ENCODE measurements at places on chromosomes 3 and 15.

DNA sequence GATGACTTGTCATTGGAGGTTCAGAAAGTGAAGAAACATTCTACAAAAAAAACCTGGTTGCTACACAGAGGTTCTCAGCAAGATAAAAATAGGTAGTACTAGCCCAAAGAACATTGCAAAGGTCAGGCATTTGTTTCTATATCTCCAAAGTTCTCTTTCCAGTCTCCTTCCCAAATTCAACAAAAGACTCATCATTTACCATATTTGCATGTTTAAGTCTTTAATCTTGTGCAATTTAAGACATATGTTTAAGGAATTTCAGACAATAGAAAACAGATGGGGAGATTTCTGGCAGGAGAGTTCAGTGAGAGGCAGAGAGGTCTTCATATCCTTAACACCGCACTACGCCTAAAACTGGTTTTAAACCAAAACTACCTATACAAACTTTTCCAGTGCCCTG is 173.8 kb upstream of the THBS1 start:
- no peak for DNase-seq

DNA sequence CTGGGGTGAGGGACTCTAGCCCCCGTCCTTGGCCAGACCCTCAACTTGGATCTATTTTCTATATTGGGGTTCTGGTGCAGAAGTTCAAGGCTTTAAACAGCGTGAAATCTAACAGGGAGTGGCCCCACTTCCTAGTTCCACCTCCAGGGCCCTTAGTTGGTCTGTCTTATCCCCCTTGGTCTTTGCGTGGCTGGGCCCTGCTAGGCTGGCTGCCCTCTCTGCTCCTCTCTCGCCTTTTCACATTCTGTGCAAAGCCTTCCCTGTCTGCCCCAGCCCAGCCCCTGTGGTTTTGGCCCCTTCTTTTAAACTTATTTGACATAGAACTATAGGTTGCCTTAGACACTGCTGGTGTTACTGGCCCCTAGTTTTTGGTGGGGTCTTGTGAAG is 5.6 kb downstream of the PPCDC start:
- no peak for DNase-seq

GRCh38 chr3:179179256-179179655 is 31.1 kb downstream of the PIK3CA start:
- no peak for DNase-seq

- no peak for DNase-seq
These were observed 96.7 kb upstream of the PTPRG start for GRCh38 chr3:61464518-61465140.

DNA sequence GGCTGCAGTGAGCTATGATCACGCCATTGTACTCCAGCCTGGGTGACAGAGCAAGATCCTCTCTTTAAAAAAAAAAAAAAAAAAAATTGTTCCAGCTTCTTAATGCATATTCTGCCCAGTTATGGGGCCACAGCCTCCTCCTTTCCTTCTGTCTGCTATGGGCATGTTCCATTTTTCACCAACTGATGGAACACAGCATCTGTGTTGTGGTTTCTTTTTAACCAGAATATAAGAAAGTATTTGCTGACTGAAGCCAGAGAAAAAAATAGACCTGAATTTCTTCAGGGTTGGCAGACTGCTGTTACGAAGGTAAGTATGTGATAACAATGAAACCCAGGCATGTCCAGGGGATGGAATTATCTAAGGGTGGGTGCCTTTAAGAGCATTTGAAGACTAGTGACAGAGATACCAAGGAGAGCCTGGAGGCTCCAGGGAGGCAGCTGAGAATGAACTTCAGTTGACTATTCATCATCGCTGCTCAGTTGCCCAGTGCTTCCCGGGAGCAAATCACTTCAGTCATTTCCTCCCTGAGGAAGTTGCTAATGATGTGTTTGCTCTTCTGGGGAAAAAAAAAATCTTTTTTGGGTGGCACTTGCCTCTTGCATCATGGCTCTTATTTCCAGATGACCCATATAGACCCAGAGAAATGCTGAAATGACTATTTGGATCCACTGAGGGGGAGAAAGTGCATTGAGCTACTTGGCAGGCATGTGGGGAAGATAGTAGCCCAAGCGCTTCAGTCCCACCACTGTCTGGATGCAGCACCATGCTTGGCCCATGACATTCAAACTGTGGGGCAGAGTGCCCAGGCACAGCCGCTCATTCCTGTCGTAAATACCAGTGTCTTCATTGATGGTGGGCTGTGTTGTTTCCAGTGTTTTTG is 14.5 kb downstream of the NCBP2 start:
- no peak for DNase-seq

DNA sequence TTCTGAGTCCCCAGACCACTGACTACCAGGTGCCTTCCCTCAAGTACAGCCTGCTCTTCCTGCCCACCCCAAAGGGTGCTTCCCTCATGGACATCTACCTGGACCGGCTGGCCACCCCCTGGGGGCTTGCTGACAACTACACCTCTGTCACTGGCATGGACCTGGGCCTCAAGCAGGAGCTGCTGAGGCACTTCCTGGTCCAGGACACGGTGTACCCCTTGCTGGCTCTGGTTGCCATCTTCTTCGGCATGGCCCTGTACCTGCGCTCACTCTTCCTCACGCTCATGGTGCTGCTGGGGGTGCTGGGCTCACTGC is 9.3 kb downstream of the DISP2 start:
- no peak for DNase-seq

DNA sequence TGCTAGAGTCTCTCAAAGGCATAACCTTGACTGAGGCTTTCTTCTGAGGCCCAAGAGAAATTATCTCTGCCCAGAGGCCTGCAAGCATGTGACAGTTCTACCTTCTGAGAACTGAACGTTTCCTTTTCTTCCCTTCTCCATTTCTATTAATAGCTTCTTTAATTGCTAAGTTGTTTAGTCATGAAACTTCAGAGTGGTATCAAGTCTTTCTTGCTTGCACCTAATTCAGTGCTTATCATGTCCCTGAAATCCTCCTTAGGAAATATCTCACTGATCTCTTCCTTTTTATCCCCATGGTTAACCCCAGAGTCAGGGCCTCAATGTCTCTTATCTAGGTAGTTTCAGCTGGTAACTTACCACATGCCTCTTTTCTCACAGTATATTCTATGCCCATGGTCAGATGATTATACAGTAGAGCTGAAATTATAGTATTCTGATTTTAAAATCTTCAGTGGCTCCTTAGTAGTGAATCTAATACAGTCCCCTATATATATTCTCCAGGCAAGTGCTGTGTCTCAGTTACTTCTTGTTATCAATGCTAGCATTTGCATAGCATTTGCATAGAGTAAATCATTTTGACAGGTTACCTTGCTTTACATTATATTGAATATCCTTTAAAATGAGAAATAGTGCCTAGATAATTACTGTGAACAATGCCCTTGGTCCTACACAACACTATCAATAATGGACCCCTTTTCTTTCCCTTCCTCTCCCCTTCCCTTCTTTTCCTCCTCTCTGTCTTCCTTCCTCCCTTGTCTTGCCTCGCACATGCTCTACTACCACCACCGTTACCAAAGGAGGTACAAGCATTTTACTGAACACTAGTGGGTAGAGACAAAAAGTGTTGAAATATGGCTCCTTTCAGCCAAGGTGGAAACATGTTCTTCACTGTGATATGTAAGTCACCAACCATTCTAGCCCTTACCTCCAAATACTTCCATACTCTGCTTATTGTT is 33.0 kb downstream of the KBTBD8 start:
- no peak for DNase-seq

DNA sequence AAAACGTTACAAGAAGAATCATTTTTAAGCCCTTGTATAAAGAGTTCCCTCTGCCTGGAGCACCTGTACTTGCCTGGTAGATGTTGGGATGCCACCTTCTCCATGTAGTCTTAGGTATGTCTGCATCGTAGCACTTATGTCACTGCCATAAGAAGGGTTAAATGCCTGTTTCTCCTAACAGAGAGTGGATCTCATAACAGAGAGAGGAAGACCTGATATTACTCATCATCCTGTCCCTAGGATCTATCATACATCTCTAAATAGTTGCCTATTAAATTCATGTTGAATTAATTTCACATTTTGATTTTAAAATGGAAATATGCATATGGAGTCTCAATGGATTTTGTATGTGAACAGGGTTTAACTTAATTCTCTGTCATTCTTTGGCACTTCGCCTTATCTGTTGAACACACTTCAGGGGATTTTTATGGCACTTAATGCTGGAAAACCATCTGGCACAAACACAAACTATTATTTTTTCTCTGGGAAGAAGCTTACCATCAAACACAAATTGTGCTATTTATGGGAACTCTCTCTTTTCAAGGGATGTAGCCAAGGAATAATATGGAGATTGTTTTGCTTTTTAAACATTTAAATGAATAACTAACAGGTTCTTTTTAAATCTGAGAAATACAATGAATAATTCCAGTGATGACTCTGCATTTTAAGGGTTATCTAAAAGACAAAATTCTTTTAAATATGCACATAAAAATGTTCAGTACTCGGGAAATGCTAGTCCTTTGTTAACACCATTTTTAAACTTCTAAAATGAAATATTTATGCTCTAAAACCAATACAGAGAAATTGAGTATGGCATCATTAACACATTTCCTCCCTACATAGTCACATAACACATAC is 230.7 kb downstream of the ZNF385D start:
- no peak for DNase-seq

GRCh38 chr3:41244620-41245336 is 45.5 kb downstream of the CTNNB1 start:
- no peak for DNase-seq

DNA sequence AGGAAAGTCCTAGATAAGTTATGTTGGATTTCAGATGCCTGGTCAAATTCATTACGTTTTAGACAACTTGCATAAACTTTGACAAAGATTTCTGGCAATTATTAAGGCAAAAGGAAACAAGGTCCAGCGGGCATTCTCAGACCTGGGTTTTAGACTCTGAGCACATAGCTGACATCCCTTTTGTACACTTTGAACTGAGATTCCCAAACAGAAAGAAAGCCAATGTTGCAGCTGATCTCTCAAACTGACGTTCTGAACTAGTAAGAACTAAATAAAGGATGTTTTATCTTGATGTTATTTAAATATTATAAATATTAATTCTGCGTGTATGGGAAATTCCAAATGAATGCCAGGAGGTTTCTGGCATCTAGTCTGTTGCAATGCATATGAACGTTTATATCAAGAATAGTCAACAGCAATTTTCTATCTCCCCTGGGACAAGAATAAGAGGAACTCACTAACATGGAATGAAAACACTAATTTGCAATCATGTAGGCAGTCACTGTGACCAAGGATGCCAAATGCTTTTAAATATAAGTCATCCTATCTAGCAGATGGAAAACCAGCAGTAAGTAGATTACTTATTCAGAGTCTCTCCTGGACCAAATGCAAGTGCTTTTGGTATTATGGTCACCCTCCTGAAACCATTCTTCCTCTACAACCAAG is 202.1 kb downstream of the GREM1 start:
- DNase-seq, result no peak

DNA sequence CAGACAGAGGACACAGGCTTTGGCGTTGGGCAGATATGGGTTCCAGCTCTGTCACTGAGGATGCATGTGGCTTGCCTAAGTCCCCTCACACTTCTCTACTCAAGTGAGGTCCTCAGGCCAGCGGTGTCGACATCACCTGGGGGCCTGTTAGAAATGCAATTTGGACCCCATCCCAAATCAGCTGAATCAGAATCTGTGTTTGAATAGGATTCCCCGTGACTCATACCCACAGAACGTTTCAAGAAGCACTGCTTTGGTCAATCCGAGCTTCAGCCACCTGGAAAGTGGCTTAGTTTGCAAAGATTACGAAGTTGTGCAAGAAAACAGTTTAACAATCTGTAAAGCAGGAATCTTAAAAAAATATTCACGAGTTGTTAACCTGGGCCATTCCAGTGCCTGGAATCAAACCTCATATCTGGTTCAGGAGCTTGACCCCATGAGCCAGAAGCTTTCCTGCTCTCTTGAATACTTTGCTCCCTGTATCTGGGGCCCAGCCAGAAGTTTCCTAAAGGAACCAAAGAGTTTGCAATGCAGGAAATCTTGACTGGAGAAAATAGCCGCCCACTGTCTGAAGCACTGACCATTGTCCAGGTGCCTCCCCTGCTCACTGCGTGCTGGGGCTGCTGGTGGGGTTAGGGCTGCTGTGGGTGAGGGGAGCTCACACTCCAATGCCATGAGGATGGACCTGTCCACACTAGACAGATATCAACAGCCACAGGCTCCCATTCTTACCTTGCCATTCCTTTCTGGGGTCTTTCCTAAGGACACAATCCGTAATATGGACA is 208.5 kb upstream of the LINGO1 start:
- DNase-seq, result no peak

DNA sequence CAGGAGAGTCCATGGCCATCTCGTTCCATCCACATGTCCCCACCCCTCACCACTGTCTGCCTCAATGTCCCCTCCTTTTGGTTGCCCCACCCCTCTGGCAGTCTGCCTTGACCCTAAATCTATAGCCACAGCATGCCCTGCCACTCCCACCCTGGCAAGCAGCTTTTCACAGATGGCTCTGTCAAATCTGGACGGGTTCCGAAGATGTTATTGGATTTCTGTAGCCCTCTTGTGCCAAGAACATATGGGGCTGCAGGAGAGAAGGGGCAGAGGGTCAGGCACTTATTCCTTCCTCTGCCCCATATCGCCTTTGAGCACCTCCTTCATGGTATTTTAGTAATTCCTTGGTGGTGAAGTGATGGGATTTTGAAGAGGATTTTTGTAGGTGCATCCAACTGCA is 57.1 kb downstream of the EPHB1 start:
- DNase-seq, result no peak

DNA sequence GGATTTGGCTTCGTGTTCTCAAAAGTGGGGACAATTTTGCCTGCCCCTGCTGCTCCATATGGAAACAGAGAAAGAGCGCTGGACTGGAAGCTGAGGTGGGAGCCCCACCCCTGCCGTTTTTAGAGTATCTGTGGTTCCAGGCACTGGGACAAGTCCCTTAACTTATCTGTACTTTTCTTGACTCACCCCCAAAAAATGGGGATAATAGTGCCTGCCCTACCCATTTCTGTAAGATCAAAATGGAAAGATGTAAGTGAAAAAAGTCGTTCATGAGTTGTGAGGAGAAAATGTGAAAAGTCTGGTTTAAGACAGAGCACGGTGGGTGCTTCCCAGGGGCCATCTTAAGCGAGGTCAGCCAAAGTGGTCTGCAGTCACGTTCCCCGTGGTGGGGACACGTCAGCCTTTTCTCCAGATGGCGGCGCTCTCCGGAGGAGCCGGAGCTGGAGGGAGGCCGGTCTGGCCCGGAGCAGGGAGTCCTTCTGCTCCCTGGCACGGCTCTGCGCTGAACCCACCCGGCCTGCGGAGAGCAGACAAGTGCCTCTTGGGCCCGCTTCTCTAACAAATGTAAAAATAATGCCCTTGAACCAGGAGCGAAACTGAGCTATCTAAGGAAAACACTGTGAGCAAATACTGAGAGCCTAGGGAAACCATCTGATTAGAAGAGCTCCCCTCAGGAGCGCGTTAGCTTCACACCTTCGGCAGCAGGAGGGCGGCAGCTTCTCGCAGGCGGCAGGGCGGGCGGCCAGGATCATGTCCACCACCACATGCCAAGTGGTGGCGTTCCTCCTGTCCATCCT is at the start of gene CLDN18:
Gene CLDN18, plus strand, starts transcription at position 690 of the 797 bp plus-strand sequence. Its CDS starts 61 bp downstream, at position 751.
- DNase-seq, result no peak
